ENCODE measurements at places on chromosomes 7 and 10.
A peak's percentile ranks its signal among the peaks of the same experiment; 100 is the strongest.

GRCh38 chr7:157418204-157419034 lies 81.6 kb downstream of the DNAJB6 start:
- DNase-seq, result no peak

DNA sequence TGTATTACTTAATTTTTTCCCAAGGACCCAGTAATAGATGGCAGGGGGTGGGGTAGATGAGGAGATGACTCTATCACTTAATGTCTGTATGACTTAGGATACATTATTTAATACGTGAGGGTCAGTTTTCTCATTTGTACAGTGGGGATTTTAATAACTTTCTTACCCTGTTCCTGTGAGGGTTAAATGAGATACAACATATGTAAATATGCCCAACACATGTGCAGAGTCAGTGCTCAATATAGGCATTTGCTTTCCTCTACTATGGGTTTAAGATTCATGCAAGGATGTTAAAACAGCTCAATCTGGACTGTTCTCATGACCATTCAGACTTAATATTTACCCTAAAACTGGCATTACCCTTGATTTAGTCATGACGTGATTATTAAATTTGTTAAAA lies 31.2 kb downstream of the ST7 start:
- no peak for DNase-seq

- no peak for DNase-seq
Observed at GRCh38 chr7:54719425-54719824, 39.6 kb downstream of the SEC61G start.

GRCh38 chr7:87567052-87567451 lies 33.6 kb downstream of the ABCB1 start:
- no peak for DNase-seq

- no peak for DNase-seq
Observed at GRCh38 chr7:98653601-98654310, 36.7 kb downstream of the NPTX2 start.

- no peak for DNase-seq
Observed at GRCh38 chr10:11509036-11509435, 102.4 kb downstream of the USP6NL start.

DNA sequence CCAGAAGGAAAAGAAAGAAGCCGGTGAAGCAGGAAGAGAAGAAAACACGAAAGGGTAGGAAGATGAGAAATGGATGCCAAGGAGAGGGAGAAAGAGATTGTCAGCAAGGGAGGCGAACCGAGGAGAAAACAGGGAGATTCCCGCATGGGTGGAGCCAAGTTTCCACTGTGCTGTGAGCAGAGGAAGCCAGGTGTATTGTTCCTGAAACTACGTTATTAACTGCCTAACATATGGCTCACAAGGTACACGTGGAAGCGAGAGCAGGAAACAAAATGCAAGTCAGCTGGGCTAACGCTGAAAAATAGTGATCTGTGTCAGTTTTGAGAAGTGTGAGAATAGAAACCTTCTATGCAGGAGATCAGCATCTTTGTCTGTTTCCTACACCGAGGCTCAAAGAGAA lies 20.4 kb upstream of the HIPK2 start:
- no peak for DNase-seq

GRCh38 chr7:41881331-41882130 lies 178.6 kb upstream of the INHBA start:
- DNase-seq, result no peak

- DNase-seq, result no peak
Observed at GRCh38 chr10:66928776-66929175, 2.9 kb downstream of the LRRTM3 start.

DNA sequence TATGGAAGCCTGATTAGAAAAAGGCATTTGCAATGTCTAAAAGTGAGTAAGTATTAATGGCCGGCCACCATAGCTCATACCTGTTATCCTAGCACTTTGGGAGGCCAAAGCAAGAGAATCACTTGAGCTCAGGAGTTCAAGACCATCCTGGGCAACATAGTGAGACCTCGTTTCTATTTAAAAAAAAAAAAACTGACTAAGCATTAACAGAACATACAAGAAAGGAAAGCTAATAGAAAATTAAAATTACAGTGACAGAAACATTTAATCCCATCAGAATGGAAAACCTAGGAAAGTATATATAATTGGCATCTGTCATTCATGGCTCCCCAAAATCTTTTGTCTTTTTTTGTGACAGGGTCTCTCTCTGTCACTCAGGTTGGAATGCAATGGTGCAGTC lies 55.9 kb downstream of the AOC1 start:
- no peak for DNase-seq

DNA sequence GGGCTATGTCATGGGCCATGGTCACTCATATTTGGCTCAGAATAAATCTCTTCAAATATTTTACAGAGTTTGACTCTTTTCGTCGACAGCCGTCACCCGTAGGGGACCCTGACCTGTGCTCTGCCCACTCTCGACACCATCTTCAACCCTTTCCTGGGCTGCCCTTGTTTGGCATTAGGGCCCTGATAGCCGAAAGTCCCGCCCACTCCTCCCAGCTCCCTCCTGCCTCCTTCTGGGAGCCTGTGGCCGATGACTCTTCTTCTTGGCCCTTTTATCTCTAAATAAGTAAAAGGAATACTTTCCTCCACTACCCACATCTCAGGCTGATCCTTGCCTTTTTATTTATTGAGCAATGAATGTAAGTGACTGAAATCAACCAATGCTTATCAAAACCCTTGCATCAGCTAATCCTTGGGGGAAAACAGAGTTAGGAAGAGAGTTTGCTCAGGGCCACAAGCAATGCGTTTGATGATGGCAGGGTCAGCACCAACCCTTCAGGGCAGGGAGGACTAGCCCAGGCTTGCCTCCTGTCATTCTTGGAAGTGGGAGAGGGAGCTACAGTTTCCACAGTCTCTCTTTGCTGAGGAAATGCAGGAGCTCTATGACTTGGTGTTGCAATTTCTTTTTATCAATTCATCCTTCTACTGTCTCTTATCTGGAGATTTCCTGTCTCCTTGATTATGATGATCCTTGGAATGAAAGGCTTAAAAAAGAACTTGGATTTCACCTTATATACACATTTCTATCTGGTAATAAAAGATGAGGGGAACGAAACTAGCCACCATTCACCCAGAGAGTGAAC lies 218.2 kb upstream of the PODXL start:
- no peak for DNase-seq

DNA sequence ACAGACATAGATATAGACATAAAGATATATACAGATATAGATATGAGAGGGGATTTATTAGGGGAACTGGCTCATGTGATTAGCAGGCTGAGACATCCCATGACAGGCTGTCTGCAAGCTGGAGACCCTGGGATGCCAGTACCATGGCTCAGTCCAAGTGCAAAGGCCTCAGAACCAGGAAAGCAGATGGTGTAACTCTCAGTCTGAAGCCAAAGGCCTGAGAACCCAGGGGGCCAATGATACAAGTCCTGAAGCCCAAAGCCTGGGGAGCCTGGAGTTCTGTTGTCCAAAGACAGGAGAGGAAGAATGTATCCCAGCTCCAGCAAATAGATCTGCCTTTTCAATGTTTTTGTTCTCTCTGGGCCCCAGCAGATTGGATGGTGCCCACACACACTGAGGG lies 5.5 kb downstream of the NCOA4 start:
- DNase-seq, result no peak

GRCh38 chr10:23293973-23294590 lies 50.5 kb downstream of the C10orf67 start:
- no peak for DNase-seq

DNA sequence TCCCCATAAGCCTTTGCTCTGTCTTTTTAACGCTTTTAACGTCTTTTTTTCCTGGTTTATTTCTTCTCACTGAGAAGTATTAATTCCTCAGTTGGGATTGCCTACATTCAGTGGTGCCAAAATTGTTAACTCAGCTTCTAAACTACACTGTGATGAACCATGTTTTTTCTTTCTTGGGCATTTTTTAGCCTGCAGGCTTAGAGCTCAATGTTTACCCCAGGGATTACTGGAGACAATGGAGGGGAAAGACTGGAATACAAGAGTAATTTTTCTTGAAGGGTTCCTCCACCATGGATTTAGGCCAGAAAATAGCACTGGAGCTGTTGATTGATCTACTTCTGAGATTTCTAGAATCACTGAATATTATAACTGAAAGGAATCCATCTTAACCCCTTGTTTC lies 19.8 kb downstream of the STAMBPL1 start:
- DNase-seq, result no peak

- no peak for DNase-seq
Observed at GRCh38 chr10:49263591-49263990, 35.4 kb upstream of the C10orf71 start.

GRCh38 chr10:59675812-59676211 lies 33.8 kb downstream of the SLC16A9 start:
- no peak for DNase-seq

DNA sequence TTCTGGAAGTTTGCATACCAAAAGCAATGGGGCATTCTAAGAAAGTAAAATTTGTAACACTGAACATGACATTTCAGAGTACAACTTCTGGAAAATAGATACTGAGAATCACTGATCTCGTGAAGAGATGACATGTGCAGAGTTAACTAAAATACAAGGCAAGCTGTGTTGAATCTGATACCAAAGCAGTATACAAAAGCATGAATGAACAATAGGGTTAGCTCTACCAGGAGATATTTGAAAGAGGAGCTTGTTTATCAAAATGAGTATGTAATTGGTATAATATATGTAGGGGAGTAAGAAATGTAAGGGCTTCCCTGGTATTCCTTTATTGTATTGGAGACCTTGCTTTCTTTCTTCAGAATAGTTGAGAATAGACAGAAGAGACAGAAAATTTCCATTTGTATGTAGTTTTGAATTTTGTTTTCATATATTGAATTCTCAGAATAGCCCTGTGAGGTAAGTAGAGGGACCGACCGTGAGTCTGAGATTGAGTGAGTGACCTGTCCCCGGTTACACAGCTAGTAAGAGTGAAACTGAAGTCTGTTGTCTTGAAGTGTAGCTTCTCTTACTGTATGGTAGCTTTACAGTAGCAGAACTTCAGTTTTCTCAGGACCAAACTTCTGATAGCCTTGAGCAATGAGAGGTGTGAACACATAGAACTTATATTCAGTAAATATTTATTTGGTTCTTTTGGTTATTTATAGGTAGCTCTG lies 5.0 kb downstream of the HBP1 start:
- DNase-seq, result no peak

DNA sequence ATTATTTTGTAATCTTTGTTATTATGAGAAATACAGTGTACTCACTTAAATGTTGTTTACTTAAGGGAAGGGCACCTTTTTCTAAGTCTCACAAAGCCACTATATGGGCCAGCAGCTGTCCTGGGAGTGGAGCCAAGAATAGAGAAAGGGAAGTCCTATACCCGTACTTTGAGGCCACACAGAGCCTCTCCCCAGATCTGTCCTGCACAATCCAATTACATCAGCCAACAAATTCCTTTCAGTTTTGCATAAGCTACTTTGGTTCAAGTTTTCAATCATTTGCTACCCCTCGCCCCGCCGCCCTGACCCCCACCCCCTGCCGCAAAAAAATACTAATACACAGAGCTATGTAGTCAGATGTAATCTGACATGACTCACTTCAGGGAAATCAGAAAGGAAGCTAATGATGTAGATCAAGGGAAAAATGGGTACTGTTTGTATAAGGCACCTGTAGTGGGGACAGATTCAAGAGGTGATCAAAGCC lies 297.4 kb upstream of the NEBL start:
- DNase-seq, result no peak

GRCh38 chr10:21797984-21798765 lies 205.4 kb downstream of the DNAJC1 start:
- DNase-seq, result no peak

GRCh38 chr7:31910191-31910590 lies 160.0 kb downstream of the PDE1C start:
- no peak for DNase-seq

DNA sequence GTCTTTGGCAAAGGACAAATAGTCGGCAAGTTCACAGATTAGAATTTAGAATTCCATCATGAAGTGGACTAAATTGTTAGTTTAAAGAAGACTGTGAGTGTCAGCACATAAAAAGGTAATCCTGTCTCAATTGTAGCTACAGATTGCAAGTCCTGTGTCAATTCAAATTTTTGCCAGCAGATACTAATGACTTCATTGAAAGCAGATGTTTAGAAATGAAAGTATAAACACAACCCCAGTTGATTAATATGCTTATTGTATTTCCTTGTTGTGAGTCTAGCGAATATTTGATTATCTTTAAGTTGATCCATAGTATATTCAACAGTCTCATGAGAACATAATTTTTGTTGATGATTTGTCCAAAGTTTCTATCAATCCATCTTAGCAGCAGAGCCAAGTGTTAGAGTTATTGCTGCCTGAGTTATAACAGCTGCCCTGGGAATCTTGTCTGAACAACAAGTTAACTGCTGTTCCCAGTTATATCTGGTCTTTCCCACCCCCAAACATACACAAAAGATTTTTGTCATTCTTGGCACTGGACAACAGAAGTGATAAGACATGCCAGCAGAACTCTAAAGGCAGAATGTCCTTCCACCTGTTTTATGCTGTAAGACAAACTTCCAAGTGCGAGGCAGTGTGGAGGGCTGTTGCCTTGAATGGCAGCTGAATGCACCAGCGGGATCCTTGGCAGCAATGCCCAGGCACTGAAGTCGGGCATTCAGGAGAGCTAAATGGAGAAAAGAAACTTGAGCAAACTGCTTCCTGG lies 21.3 kb upstream of the HERPUD2 start:
- no peak for DNase-seq

DNA sequence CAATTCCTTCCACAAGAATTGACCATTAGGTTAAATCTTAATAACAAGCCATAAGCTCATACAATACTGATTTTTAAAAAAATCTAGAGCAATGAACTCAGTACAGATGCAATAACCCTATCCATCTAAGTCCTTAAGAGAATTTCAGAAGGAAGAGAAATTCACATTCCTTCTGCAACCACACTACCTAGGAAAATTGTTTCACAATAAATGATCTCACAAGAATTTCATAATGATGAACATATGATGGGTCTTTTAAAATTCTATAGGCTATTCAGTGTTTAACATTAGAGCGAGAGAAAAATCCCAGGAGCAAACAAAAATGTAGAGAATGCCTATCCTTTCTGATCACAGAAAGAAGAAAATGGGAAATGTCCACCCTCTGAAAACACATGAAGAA lies 70.0 kb upstream of the MAGI2 start:
- DNase-seq, result no peak

GRCh38 chr10:108036265-108036664 lies 871.8 kb upstream of the SORCS1 start:
- DNase-seq, result no peak

DNA sequence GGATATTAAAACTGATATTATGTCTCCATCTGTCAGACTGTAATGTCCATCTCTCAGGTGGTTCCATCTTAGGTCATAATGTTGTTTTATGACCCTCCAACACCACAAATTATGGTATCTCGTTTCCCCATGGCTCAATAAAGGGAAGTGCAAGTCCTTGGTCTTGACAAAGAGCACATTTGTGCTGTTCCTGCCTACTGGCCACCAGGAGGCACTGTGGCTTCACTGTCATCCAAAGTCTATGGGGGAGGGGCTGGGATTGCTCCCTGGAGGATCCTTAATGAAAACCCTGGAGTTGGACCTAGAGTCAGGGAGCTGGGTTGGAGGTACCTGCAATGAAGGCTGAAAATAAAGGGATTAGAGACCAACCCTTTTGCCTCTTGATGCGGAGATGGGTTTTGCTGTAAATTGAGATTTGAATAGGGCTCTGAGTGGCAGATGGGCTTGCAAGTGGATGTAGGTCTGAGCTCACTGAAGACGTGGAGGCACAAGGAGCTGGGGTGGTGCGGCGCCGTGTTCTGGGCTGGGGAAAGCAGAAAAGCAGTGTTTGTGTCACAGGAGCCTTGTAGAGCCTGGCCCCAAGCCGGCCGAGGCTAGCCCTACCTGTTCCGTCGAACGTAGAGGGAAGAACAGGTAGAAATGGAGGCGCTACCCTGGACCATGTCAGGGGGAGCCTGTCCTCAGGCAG lies 180.5 kb upstream of the PRSS58 start:
- peak; percentile 25 for DNase-seq

- no peak for DNase-seq
Observed at GRCh38 chr10:58515291-58515941, 2.7 kb downstream of the BICC1 start.
